Activated CD4-positive, CD25-positive, alpha-beta regulatory T cell (primary cell): ENCODE measurements at places on chromosomes 5 and 9.

DNA sequence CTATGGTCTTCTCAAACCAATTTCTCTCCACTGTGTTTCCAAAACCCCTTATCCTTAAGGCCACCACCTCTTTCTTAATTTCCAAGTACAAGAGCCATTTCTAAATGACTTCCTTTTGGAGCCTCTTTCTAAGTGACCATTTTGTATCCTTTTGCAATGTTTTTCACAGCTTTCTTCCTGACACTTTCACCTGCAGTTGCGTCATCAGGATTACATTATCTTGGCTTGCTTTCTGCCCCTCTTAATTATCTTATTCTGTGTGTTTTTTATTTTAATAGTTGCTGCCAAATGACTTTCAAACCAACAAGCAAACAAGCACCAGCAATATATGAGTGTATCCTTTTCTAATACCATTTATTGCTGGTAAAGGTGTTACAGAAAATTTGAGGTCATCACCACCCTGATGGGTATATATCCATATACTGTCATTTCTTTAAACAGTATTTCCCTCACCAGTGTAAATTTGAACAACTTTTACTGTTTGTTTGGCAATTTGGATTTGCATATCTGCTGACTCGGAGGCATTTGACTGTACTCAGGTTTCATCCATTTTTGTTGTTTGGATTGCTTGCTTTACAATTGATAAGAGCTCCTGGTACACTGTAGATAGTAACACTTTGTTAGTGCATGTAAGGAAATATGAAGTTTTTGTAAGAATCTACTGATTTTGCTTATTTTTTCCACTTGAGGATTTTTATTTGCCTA is 5.4 kb upstream of the ANXA1 start:
- DNase-seq, result no peak

GRCh38 chr5:90134892-90135291 is 274.7 kb downstream of the CETN3 start:
- no peak for DNase-seq

DNA sequence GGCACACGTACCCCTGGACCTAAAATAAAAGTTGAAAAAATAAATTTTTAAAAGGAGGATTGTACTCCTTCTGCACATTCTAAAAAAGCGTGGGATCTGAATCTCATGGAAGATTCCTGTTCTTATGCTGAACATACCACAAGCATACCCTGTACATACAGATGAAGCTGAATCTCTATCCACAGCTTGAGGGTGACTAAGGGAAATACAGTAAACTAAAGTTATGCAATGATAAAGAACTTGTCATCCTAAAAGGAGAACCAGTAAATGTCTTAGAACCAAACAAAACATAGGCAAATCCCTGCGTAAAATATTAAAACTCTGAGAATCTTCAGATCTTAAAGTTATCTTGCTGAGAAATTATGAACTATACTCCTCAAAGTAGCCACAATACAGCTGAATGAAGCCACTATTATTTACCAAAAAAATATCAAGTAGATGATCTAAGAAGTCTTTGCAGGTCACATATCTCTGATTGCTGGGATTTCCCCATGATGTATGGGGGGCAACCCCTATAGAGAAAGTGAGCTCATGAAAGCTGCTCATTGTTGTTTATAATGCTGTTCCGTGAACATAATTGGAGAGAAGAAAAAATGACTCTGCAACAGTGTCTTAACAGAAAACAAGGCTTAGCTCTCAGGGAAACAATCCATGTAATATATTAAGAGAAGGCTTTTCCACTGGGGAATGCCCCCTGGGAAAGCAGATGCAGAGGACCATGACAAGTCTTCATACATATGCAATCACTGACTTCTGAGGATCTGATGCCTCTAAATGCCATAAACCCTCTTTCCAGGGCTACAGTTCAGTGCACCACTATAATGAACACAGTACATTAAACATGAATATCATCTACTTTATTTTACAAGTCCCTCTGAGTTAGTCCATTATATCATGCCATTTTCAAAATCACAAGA is 210.1 kb downstream of the EPB41L4A start:
- DNase-seq, result no peak

DNA sequence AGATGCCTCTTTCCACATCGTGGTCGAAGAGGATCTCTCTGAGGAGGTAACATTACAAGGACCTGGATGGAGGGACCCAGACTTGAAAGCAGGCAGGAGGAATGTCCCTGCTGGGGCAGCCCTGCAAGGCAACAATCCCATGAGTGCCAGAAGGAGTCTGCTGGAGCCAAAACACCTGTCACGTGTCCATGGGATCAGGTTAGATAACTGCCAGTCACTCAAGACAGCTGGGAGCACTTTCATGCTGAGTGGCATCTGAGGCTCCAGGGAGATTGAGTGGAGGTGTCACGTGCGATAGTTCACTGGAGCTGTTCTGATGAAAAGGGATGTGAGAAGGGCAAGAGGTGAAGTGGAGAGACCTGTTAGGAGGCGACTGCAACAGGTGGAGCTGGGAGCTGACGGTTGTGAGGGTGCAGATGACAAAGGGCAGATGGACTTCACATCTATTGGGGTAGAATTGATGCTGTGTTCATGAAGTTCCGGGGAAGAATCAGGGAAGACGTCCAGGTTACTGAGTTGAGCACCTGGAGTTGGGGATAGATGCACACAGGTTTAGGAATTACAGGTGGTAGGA is 68.4 kb downstream of the ICE1 start:
- DNase-seq, result no peak

GRCh38 chr5:169071-169727 is 22.1 kb upstream of the LRRC14B start:
- no peak for DNase-seq

- DNase-seq, result no peak
Observed at GRCh38 chr5:173271419-173271818, 36.4 kb upstream of the NKX2-5 start.

DNA sequence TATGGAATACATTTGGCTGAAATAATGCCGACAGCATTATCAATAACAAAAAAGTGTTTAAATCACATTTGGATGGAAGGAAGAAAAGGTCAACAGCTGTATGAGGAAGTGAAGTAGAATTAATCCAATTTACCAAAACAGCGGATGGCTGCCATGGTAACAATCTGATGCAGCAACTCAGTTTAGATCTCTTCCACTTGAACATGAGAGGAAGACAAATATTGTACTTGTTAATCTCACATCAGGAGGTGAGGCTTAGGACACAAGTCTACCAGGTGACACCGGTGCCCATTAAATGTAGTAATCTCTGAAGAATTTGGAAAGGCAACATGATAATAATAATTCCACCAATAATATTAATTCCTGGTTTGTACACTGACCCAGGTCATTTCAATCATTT is 2.4 kb downstream of the RASEF start:
- DNase-seq, result no peak

GRCh38 chr5:81187885-81188284 is 45.2 kb upstream of the CKMT2 start:
- no peak for DNase-seq

DNA sequence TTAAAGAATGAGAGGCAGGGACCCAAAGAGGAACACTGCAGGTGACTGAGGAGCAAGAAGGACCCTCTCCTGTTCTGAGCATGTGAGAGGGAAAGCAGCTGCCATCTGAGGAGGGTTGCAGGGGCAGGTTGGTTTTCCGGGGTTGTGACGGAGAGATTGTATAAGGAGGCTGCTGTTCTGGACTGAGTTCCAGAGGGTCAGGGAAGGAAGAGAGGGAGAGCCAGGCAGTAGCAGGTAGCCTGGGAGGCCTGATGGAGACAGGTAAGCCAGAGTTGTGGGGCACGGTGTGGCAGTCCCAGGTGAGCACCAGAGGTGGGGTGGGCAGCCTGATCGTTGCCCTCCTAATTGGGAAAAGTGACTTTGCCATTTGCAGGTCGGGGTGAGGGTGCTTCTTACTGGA is 9.8 kb downstream of the CCT5 start:
- DNase-seq, result no peak

DNA sequence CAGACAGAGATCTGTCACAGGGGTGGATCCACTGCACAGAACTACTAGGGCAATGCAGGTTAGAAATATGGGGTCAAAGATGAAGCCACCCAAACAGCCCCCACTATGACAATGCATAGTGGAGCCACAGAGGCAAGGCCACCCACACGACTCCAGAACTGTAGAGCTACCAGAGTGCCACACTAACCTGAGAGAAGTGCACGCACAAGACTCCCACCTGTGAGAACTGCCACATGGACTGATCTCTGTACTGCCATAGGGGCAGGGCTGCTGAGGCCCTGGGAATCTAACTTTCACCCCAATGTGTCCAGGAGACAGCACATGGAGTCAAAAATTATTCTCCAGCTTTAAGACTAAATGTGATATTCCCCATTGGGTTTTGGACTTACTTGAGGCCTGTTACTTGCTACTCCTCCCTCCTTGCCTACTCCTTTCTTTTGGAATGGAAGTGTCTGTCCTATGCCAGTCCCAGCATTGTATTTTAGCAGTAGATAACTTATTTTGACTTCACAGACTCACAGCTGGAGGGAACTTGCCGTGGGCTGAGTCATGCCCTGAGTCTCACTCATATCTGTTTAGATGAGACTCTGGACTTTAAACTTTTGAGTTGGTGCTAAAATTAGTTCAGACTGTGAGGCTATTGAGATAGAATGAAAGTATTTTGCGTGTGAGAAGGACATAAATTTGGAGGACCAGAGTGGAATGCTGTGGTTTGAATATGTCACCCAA is 853.3 kb downstream of the MAT2B start:
- DNase-seq, result no peak

DNA sequence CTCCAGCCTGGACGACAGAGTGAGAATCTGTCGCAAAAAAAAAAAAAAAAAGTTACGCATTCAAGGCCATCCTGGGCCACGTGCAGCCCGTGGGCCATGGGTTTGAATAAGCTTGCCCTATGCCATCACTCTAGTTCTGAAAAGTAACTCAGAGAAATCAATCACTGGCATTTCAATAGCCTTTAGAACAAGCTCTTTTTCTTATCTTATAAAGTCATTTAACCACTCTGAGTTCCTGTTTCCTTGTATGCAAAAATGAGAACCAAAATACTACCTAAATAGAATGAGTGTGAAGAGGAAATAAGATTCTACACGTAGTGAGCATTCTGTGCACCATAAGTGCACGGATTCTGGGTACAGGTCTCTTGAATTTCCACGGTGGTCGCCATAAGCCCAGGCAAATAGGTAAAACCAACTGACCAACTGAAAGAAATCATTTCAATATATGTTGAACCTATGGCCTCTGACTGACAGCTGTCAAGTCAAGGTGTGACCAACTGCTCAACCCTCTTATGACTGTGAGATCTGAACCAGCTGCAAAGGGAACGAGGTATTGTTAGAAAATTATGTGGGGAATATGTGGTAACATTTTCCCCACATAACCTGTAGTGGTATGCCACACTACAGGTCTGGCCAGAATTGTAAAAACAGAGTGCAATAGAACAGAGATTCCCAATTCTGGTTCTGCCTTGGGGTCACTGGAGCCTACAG is 143.9 kb upstream of the LHFPL2 start:
- no peak for DNase-seq

GRCh38 chr5:73273379-73274050 is 100.5 kb downstream of the TMEM174 start:
- DNase-seq, result no peak

DNA sequence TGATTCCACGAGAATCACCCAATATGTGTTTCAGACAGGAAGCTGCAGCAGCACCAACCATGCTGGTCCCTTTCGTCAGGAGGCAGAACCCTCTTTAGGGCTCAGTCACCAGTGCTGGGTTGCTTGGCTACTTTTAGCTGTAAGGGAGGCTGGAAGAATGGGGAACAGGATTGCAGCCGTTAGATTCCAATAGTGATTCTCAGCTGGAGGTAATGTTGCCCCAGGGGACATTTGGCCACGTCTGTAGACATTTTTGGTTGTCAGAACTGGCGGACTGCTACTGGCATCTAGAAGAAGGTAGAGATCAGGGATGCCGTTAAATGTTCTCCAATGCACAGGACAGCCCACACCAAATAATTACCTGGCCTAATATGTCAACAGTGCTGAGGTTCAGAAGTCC is 81.8 kb downstream of the ANKRD33B start:
- no peak for DNase-seq

DNA sequence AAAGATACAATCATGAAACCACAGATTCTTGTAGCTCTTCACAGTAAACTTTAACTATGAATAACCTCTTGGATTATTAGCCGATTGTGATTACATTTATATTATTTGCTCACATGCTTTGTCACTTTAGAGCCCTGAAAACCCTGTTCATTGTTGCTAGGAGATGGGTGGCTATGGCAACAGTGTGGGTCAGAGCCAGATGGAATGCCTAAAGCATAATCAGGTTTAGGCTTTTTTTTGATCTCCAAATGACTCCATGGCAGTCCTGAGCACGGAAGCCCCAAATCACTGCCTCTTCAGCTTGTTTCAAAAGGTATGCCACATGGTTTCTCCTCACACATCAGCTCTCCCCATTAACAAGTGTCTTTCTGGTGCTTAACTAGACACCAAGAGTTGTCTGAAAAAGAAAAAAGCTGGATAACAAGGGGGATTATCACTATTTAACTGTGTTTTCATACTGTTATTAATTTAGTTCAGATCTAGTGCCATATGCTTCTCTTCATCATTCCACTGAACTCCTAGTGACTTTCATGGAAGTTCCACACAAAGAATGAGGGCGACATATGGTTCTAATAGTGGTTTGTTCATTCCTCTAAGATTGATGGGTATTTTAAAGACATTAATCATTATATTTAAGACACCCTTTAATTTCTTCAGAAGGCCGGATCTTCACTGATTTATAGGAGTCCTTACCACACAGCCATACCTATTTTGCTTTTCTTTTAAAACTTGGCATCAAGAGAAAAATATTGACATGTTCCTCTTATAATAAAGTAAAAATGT is 88.8 kb upstream of the PAM start:
- no peak for DNase-seq

- no peak for DNase-seq
Observed at GRCh38 chr5:6484899-6485298, 36.2 kb downstream of the UBE2QL1 start.

- DNase-seq, result no peak
Observed at GRCh38 chr5:10123254-10123989, 126.3 kb downstream of the ATPSCKMT start.

- no peak for DNase-seq
Observed at GRCh38 chr5:138275379-138275782, 960 bp upstream of the GFRA3 start.

GRCh38 chr9:109766351-109766750 is 13.6 kb upstream of the PALM2AKAP2 start:
- no peak for DNase-seq

DNA sequence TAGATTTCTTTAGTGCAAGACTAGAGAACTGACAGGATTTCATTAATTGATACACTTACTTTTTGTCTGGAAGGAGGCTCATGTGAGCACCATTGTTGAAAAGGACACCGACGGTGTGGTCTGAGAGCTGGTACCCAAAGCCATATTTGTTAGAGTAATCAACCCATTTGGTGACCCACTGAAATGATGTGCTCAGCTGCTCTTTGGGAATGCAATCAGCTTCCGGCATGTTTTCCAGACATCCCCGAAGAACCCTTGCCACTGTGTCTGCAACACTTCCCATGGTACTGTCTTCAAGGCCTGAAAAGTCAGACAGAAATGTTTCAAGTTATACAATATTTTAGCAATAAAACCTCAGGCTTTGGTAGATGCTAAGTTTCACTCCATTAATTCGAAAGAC is 4.4 kb downstream of the PLK2 start:
- DNase-seq, result no peak
